ENCODE measurements at places on chromosomes 2 and 18. TPM values are rescaled to one million over a fixed set of nuclear protein-coding genes. Genes with fewer than 3 reads are reported as not detected.
A peak's percentile ranks its signal among the peaks of the same experiment; 100 is the strongest.

Gene DES
- not detected for total RNA-seq

Gene NCOA1
- 29.0 TPM for total RNA-seq

Gene ZBTB14
- total RNA-seq: 14.4 TPM

Gene IL1RL1
- not detected for total RNA-seq

Gene FOXD4L1
- 0.18 TPM for total RNA-seq

Gene SCYGR4
- total RNA-seq: not detected

Gene RNF125
- total RNA-seq: 0.29 TPM

Gene AFF3
- total RNA-seq: 239 TPM

Gene HOXD8
- total RNA-seq: not detected

Gene TMEM247
- not detected for total RNA-seq

GRCh38 chr2:95375532-95376150, 26.9 kb upstream of the FAHD2A start:
- H3K4me1 ChIP-seq: no peaks in the 10 kb centered on the region
- H3K27me3 ChIP-seq: peaks cover 15% of the 10 kb centered on the region
- no peak for DNase-seq
- H3K27ac ChIP-seq: no peak overlapping the region
- no peaks in the 10 kb centered on the region for H3K36me3 ChIP-seq

- no peak for DNase-seq
- H3K27me3 ChIP-seq: peaks cover 3% of the 10 kb centered on the region
- no peaks in the 10 kb centered on the region for H3K36me3 ChIP-seq
- H3K4me3 ChIP-seq: no peak overlapping the region
- H3K4me1 ChIP-seq: no peaks in the 10 kb centered on the region
Observed at GRCh38 chr18:24818441-24818840, 358.0 kb downstream of the HRH4 start.

GRCh38 chr18:43914018-43914417, 636.7 kb upstream of the SYT4 start:
- no peaks in the 10 kb centered on the region for H3K27me3 ChIP-seq
- H3K4me3 ChIP-seq: no peak overlapping the region
- peak overlapping the region; percentile 91 for H3K27ac ChIP-seq
- DNase-seq: no peak
- peaks cover 12% of the 10 kb centered on the region for H3K36me3 ChIP-seq

DNA sequence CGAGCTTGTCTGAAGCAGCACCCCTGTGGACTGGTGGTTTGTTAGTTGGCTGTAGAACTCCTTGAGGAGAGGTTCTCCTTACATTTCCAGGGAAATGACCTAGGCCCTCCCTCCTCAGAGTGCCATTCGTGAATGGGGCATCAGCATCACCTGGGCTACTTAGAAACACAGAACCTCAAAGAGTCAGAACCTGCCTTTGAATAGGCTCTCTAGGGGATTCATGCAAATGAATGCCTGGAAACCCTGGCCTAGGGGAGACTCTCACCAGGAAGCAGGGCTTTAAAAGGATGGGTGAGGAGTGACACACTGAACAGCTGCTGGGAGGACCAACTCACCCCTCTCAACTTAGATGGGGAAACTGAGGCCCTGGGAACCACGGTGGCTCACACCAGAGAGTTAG, 2.1 kb upstream of the MOCOS start:
- no peak overlapping the region for H3K27ac ChIP-seq
- H3K4me1 ChIP-seq: peaks cover 39% of the 10 kb centered on the region
- no peaks in the 10 kb centered on the region for H3K36me3 ChIP-seq
- H3K4me3 ChIP-seq: no peak overlapping the region

DNA sequence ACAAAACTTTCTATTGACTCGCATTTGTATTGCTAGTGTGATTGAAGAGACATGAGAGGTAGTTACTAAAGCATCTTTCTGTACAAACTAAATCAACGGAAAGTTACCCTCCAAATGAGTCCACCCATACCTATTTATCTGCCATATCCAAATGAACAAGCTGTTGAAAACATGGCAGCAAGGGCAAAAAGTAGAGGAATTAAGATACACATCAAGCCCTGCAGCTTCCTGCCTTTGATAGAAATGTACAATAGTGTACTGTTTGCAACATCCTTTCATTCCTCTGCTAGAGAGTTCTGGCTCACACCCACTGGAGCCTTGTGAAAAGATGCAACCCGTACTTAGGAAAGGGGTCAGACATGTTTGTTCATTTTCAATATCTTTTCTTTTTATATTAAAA, 122.5 kb downstream of the ERBB4 start:
- H3K4me3 ChIP-seq: no peak overlapping the region
- H3K27ac ChIP-seq: no peak overlapping the region
- H3K27me3 ChIP-seq: no peaks in the 10 kb centered on the region
- DNase-seq: no peak
- no peaks in the 10 kb centered on the region for H3K36me3 ChIP-seq
- H3K4me1 ChIP-seq: no peaks in the 10 kb centered on the region

- DNase-seq: no peak
- peaks cover 7% of the 10 kb centered on the region for H3K36me3 ChIP-seq
- H3K27ac ChIP-seq: peak overlapping the region; percentile 98
- H3K27me3 ChIP-seq: no peaks in the 10 kb centered on the region
Observed at GRCh38 chr2:237669628-237670392, 42.4 kb downstream of the LRRFIP1 start.

DNA sequence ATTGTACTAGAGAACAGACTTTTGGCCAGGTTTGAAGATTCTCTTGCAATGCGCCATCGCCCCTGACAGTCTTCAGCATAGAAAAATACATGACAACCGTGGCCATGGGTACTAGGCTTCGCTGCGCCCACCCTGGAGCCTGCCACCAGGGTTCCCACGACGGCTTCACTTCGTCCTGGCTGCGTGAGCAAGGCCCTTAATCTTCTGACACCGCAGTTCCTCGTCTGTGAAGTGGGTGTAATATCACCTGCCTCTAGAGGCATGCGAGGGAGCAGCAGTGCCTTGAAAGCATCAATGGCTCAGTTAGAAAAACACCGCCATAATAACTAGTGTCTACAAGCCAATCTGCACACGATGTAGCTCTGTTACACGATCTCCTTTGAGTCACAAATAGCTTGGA, 175.2 kb upstream of the HS6ST1 start:
- peaks cover 4% of the 10 kb centered on the region for H3K4me1 ChIP-seq
- DNase-seq: no peak
- no peak overlapping the region for H3K4me3 ChIP-seq
- H3K27me3 ChIP-seq: no peaks in the 10 kb centered on the region
- no peak overlapping the region for H3K27ac ChIP-seq

DNA sequence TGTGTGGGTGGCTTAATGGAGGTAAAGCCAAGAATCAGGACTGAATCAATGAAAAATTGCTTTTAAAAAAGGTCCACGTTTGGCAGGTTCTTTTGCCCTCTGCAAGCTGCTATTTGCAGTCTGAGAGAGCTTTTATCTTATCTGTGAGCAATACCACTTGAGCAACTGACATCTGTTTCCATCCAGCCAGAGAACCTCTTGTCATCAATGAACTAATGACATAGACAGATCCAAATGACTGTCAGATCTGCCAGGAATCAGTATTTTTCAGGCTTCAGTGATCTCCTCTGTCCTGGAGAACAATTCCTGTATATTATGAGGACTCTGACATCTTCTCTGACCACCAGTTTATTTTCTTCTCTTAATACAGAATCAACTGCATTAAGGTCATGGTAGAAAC, 608.1 kb downstream of the LRP1B start:
- no peak overlapping the region for H3K27ac ChIP-seq
- DNase-seq: no peak
- no peak overlapping the region for H3K4me3 ChIP-seq
- H3K27me3 ChIP-seq: no peaks in the 10 kb centered on the region
- no peaks in the 10 kb centered on the region for H3K36me3 ChIP-seq

- no peak overlapping the region for H3K4me3 ChIP-seq
- H3K27me3 ChIP-seq: peaks cover 21% of the 10 kb centered on the region
- H3K4me1 ChIP-seq: no peaks in the 10 kb centered on the region
- DNase-seq: no peak
- H3K36me3 ChIP-seq: no peaks in the 10 kb centered on the region
Observed at GRCh38 chr2:166671235-166671634, 177.2 kb upstream of the SCN7A start.

GRCh38 chr2:134718817-134719814, at the start of gene TMEM163:
Gene TMEM163 (minus strand): TSS chr2:134719000.
- peak within 1 kb of the TSS; percentile 72 for H3K4me3 ChIP-seq
- peaks cover 76% of the 10 kb centered on the region for H3K27me3 ChIP-seq
- H3K4me1 ChIP-seq: peaks cover 13% of the 10 kb centered on the region
- no peaks in the 10 kb centered on the region for H3K36me3 ChIP-seq
- H3K27ac ChIP-seq: no peak within 1 kb of the TSS
- no peak for DNase-seq

DNA sequence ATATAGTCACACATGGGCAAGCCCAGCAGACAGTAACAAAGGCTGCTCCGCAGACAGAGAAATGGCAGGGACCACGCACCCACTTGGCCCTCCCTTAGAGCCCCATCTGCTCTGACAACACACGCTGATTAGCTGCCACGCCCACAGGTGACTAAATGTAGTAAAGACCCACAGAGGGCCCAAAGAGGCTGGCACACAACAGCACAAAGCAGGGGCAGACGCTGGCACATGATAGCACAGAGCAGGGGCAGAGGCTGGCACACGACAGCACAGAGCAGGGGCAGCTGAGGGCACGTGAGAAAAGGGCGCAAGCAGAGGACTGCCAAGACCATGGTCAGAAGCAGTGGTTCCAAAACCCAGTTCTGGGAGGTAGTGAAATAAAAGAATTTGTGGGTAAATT, 10.6 kb downstream of the AFG3L2 start:
- DNase-seq: no peak
- peaks cover 34% of the 10 kb centered on the region for H3K36me3 ChIP-seq
- peaks cover 16% of the 10 kb centered on the region for H3K4me1 ChIP-seq
- H3K27ac ChIP-seq: no peak overlapping the region
- H3K4me3 ChIP-seq: no peak overlapping the region

- no peak overlapping the region for H3K4me3 ChIP-seq
- H3K4me1 ChIP-seq: no peaks in the 10 kb centered on the region
- no peak overlapping the region for H3K27ac ChIP-seq
Observed at GRCh38 chr2:46023165-46023854, 273.9 kb upstream of the EPAS1 start.

- peak overlapping the region; percentile 24 for H3K4me3 ChIP-seq
- H3K27me3 ChIP-seq: peaks cover 88% of the 10 kb centered on the region
- DNase-seq: no peak
- no peaks in the 10 kb centered on the region for H3K36me3 ChIP-seq
Observed at GRCh38 chr2:131425231-131425941, 50.5 kb upstream of the TUBA3D start.

- H3K36me3 ChIP-seq: no peaks in the 10 kb centered on the region
- peaks cover 13% of the 10 kb centered on the region for H3K4me1 ChIP-seq
Observed at GRCh38 chr2:9950521-9951271, 797 bp upstream of the GRHL1 start.

DNA sequence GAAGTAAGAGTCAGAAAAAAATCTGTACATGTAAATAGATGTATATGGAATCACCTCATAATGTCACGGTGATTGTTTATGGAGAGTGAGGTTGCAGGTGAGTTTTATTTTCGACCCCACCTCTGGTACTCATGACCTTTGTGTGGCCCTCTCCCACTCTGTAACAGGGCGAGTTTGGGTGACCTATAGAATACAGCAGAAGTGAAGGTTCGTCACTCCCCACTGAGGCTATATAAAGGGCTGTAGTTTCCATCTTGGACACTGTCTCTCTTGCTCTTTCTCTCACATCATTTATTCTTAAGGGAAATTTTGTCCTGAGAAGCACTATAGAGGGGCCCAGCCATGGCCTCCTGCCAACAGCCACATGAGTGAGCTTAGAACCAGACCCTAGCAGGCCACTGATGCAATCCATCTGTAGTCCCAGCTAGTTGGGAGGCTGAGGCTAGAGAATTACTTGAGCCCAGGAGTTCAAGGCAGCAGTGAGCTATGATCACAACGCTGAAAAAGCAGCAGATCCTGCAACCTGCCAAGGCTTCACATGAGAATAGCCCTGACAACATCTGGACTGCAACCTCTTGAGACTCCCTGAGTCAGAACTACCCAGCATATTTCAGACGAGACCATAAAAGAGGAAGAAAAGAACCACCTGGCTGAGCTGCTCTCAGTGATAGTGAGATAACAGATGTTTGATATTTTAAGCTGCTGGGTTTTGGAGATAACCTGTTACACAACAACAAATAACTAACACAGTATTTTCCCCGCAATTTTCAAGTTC, 74.3 kb upstream of the SLC1A4 start:
- H3K27ac ChIP-seq: no peak overlapping the region
- H3K4me1 ChIP-seq: peaks cover 6% of the 10 kb centered on the region
- H3K36me3 ChIP-seq: no peaks in the 10 kb centered on the region
- no peaks in the 10 kb centered on the region for H3K27me3 ChIP-seq
- no peak overlapping the region for H3K4me3 ChIP-seq

DNA sequence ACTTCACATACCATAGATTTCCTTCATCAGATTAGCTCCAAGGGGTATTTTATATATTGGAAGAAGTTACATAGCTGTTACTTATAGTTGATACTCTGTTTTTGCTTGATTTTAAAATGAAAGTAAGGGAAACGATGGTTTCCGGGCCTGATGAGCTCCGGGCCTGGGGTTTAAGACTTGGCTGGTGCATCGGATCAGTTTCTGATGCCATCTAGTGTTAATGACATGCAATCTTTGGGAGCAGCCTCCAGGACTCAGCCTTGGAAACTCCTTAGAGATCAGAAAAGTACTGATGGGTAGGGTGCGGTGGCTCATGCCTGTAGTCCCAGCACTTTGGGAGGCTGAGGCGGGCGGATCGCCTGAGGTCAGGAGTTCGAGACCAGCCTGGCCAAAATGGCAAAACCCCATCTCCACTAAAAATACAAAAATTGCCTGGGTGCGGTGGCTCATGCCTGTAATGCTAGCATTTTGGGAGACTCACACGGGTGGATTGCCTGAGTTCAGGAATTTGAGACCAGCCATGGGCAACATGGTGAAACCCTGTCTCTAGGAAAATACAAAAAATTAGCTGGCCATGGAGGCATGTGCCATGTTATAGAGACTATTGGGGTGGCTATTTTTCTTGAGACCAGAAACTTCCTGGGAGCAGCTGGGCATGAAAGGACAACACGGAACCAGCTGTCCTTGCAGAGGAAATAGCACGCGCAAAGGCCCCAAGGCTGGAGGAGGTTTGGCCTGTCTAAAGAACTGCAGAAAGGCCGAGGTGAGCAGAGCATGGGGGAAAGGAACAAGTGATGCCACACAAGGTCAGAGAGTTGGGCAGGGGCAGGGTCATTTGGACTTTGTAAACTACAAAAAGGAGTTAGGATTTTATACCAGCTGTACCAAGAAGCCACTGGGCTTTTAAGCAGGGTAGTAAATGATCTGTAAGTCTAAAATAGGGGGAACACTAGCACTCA, 46.9 kb upstream of the CNOT11 start:
- peak; percentile 86 for DNase-seq
- peak overlapping the region; percentile 54 for H3K4me3 ChIP-seq
- H3K36me3 ChIP-seq: no peaks in the 10 kb centered on the region
- H3K27ac ChIP-seq: peak overlapping the region; percentile 87
- no peaks in the 10 kb centered on the region for H3K27me3 ChIP-seq

- H3K36me3 ChIP-seq: no peaks in the 10 kb centered on the region
- H3K27me3 ChIP-seq: peaks cover 25% of the 10 kb centered on the region
- H3K4me3 ChIP-seq: no peak overlapping the region
Observed at GRCh38 chr18:46321955-46322354, 217.8 kb downstream of the HAUS1 start.

- no peak overlapping the region for H3K27ac ChIP-seq
- H3K27me3 ChIP-seq: no peaks in the 10 kb centered on the region
- no peak for DNase-seq
- H3K36me3 ChIP-seq: peaks cover 20% of the 10 kb centered on the region
Observed at GRCh38 chr2:119788752-119789151, 29.0 kb downstream of the PTPN4 start.

Measured in osteocyte (in vitro differentiated cells).